ENCODE measurements at places on chromosomes 16 and 17.

- no peak for DNase-seq
These were observed 13.3 kb downstream of the CAVIN1 start for GRCh38 chr17:42409523-42410318.

DNA sequence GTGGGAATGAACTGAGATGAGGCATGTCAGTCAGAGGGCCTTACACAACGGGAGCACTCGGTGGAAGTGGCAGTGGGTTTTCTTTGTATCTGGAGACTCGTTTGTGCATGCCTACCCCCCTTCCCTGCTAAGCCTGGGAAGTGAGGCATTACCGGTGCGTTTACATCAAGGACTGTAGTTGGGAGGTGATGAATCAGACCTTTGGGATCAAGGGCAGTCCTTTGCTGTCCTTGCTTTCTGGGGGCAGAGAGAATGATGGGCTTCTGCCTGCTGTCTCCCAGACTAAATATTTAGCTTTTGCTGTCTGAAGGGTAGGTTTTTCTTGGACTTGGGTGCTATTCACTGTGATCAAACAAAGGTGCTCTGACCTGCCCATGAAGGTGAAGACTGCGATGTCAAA is 83.0 kb downstream of the WWP2 start:
- DNase-seq = no peak

DNA sequence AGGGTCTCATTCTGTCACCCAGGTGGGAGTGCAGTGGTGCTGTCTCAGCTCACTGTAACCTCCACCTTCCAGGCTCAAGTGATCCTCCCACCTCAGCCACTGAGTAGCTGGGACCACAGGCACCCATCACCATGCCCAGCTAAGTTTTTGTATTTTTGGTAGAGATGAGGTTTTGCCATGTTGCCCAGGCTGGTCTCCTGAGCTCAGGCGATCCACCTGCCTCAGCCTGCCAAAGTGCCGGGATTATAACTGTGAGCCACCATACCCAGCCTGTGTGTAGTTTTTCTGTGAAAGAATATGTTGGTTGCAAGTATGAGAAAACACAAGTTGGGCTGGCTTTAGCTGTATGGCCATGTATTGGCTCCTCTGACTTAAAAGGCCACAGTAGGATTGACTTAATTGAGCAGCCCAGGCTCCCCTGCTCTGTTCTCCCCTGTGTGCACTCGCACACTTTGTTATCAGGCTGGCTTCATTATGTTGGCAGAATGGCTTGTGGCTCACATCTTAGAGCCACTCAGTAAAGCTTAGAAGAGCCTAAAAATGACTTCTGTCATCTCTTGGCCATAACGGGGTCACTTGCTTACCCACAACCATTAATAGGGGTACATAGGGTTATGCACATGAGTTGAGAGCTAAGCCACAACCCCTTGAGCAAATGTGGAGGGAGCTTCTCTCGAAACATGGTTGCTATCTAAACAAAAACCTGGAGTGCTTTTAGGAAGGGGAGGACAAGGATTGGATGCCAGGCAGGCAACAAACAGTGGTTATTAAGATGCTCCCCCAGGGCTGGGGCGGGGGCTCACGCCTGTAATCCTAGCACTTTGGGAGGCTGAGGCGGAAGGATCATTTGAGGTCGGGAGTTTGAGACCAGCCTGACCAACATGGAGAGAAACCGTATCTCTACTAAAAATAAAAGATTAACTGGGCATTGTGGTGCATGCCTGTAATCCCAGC is 6.1 kb downstream of the HAPSTR1 start:
- DNase-seq = no peak

GRCh38 chr16:49675413-49675812 is 180.5 kb downstream of the ZNF423 start:
- DNase-seq = no peak

DNA sequence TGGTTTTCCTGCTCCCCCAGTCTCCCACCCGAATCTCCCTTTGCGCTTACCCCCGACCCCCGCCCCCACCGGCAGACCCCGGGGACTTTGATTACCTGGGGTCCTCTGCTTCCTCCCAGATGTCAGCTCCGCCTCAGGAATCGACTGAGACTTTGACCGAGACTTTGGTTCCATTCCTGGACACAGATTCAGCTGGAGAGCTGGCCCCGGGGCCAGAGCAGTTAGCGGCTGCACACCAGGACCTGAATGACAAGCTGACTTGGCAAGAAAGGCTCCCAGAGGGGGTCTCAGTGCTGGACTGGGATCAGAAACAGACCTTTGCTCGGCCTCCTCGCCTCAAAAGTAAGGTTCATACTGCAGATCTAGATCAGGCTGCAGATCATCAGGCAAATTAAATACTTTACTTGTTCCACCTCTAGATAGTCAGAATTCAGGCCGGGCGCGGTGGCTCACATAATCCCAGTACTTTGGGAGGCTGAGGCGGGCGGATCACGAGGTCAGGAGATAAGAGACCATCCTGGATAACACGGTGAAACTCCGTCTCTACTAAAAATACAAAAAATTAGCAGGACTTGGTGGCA is 60.3 kb upstream of the FBXO47 start:
- DNase-seq = no peak

DNA sequence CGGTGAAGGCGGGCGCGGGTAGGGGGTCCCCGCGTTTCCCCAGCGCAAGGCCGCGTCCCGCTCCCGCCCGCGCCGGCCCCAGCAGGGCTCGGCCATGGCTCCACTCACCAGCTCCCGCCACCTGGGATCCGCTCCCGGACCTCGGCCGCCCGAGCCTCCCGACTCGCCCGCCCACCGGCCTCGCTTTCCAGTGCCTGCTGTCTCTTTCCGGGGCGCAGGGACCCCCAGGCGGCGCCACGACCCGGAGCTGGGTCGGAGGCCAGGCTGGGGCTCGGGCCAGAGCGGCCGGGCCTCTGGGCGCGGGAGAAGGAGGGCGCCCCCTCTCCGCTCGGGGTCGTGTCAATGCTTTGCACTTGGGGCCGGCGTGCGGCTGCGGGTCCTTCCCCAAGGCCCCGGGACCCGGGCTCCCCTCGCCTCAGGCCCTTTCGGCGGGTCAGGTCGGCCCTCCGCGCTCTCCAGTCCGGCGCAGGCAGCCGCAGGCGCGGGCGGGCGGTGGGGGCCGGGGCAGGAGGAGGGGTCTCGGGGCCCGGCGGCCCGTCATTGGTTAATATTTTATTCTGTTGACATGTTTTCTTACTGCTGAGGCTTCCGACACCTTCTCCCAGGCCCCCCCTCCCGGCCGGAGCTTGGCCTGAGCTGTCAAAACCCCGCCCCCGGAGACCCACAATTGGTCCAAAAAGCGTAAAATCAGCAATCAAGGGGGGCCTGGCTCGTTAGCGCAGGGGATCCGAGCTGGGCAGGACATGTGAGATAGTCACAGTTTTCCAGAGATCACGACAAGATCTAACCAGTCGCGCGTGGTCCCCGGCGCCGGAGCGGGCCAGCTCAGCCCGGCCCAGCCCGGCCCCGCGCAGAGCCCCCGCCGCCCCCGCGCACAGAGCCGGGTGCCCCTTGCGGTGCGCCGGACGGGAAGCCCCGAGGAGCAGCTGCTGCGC is at the start of gene TBX2:
TBX2 (plus strand) TSS at position 713 of the 935 bp plus-strand sequence. CDS start 334 bp downstream, outside the sequence.
- DNase-seq = no peak

DNA sequence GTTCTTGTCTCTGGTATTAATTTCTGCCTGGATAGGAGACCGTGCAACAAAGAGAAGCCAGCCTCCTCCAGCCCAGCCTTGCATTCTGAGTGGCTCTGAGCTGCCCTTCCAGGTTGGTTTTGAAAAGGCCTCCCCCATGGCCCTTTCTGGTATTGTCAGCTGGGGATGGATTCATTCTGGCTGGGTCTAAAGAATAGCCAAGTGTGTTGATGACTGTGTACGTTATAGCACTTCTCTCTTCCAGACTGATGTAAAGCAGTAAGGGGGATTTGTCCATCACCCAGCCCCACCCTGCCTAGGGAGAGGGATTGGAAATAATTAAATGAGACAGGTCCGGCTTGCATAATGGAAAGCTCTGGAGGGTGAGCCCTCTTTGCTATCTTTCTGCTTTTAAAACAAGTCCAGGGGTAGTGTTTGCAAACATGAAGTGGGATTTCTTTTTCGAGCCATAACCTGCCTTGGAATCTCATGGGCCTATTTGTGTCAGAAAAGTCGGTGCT is 146.4 kb downstream of the MSI2 start:
- DNase-seq = no peak

- DNase-seq = no peak
These were observed 3.6 kb upstream of the STAC2 start for GRCh38 chr17:39229274-39229913.

- no peak for DNase-seq
These were observed at the start of gene ST6GALNAC2 for GRCh38 chr17:76585649-76586593. Gene ST6GALNAC2 (minus strand): TSS chr17:76585860. CDS start chr17:76585808, 52 bp downstream.

- DNase-seq = no peak
These were observed 22.4 kb upstream of the SCNN1B start for GRCh38 chr16:23279721-23280153.

- no peak for DNase-seq
These were observed 7.3 kb downstream of the MFSD6L start for GRCh38 chr17:8791910-8792270.

DNA sequence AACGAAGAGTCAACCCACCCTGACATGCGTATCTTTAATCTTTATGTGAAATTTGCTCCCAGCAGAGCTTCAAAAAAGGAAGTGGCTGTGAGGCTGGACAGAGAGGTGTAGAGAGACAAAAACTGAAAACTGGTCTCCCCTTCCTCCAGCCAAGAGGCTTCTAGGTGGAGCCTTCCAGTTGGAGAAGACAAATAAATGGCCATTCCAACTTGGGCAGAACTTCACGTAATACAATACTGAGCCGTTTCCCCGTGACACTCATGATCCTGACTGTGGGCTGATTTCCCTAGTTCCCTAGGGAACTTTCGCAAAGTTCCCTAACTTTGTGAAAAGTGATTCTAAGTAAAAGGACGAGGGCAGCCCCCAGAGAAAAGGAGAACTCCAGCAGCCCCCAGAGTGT is 78.8 kb downstream of the ZFHX3 start:
- DNase-seq = no peak

DNA sequence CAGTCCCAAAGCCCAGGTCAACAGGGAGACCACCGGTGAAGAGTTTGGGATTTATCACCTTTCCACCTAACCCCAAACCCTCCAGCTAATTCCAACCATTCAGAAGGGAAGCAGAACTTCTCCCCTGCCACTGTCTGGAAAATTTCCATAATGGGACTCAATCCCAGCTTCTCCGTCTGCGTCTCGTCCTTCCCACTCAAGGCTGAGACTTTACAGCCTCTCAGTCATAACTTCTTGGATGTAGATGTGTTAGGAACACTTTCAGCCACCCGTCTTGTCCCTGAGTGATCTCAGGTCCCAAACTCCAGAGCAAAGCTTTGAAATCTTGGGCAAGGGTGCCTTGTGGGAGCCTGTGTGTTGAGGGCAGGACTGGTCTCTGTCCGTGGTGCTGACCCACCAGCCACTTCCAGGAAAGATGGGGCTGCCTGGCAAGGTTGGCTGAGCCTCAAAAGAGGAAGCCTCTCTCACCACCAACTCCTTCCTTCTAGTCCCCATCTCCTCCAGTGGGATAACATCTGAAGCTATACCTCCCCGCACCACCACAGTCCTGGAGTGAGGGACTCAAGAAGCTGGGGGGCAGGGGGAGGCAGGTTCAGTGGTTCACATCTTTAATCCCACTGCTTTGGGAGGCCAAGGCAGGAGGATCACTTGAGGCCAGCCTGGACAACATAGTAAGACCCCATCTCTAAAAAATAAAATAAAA is 9.3 kb downstream of the GAS2L2 start:
- DNase-seq = no peak

GRCh38 chr16:68436581-68436980 is 11.7 kb downstream of the SMPD3 start:
- no peak for DNase-seq

- DNase-seq = no peak
These were observed 15.4 kb downstream of the CA4 start for GRCh38 chr17:60165223-60165622.

Data from activated T-helper 1 cell treated with Interleukin-2 at 50 U/mL for 16 hours (primary cell).